K562 (cell line): ENCODE measurements at places on chromosomes 11 and 22. TPM values are rescaled to one million over a fixed set of nuclear protein-coding genes. Genes with fewer than 3 reads are reported as not detected.
A peak's percentile ranks its signal among the peaks of the same experiment; 100 is the strongest.

DNA sequence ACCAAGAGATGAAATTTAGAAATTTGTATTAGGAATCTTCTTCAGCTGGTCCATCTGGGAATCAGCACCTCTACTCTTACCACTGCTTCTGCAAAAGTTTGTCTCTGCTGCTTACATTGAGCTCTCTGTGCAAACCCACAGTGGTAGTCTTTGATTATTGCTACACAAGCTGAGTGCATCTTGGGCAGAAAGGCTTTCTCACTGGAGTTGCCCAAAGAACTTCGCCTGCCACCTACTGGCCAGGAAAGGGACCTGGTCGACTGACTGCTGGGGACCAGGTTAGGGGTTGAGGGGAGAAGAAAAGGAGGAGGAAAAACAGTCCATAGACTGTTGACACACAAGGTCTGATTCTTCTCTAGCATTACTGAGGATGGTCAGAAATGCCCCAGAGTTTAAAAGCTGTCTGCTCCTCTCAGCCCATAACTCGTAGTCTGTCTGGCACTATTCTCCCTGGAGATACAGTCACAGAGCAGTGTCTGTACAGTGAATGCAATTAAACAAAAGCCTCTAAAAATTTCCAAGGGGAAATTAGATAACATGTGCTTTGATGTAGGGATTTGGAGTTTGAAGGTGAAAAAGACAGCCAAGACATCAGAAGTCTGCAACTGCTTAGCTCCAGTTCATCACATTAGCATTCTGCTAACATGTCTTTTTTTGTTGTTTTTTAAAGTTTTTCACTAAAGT is 215.0 kb upstream of the CTSC start:
- no peaks in the 10 kb centered on the region for H3K36me3 ChIP-seq
- no peak overlapping the region for H3K27ac ChIP-seq
- peak; percentile 59 for DNase-seq
- H3K4me3 ChIP-seq: no peak overlapping the region
- no peaks in the 10 kb centered on the region for H3K27me3 ChIP-seq

GRCh38 chr11:106353031-106353430 is 275.6 kb downstream of the AASDHPPT start:
- no peak overlapping the region for H3K27ac ChIP-seq
- no peaks in the 10 kb centered on the region for H3K27me3 ChIP-seq
- no peak overlapping the region for H3K4me3 ChIP-seq

- peak; percentile 55 for DNase-seq
- no peaks in the 10 kb centered on the region for H3K27me3 ChIP-seq
These were observed 16.1 kb downstream of the NCAPD3 start for GRCh38 chr11:134207538-134208239.

GRCh38 chr11:114050258-114050927 is 9.1 kb upstream of the ZBTB16 start:
- H3K4me1 ChIP-seq: no peaks in the 10 kb centered on the region
- H3K27me3 ChIP-seq: peaks cover 23% of the 10 kb centered on the region
- no peak overlapping the region for H3K27ac ChIP-seq
- H3K4me3 ChIP-seq: no peak overlapping the region
- no peaks in the 10 kb centered on the region for H3K36me3 ChIP-seq
- no peak for DNase-seq

- no peaks in the 10 kb centered on the region for H3K27me3 ChIP-seq
- no peak overlapping the region for H3K4me3 ChIP-seq
- no peaks in the 10 kb centered on the region for H3K4me1 ChIP-seq
- no peak for DNase-seq
These were observed 61.3 kb downstream of the PRMT3 start for GRCh38 chr11:20448834-20449233.

The SLC43A1 gene
- total RNA-seq: 41.8 and 42.9 TPM in 2 replicates

The MMP13 gene
- total RNA-seq: not detected in 2 replicates

The AAMDC gene
- 10.4 and 10.6 TPM in 2 replicates for total RNA-seq
